ENCODE measurements at places on chromosomes 7 and 10.
A peak's percentile ranks its signal among the peaks of the same experiment; 100 is the strongest.

- DNase-seq: peak; percentile 50
These were observed 13.8 kb downstream of the TMEM273 start for GRCh38 chr10:49174261-49174925.

DNA sequence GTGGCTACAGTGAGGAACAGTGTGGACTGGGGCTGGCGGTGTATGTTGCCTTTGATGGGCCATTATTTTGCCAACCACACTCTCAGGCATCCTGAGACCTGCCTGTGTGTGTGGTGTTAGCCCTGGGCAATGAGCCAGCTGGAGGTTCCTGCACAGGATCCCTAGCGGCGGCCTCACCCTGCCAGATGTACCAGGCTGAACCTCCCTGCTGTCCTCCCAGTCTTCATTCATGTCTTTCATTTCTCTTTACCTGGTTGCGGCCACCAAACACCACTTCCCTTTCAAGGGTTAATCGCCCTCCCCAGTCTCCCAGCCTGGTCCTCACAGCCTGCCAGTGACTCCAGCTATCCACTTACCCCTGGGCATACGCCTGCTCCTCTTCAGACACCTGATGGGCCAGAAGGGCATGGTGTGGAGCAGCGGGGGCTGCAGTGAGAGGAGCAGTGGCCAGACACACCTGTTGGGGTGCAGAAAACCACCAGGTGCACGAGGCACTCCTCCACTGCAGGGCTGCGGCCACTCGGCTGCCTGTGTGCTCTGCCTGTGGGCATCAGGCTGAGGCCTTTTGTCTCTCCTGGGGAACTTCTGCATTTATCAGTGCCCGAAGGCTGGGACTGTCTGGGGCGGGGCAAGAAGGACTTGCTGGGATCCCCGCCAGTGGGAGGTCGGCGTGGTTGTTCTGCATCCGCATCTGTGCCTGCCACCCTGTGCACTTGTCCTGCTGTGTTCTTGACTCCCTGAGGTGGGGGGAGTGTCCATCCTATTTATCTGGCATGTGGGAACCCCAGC lies 111.6 kb downstream of the ARHGAP22 start:
- peak; percentile 51 for DNase-seq

- peak; percentile 77 for DNase-seq
These were observed 102.6 kb downstream of the PTPRE start for GRCh38 chr10:128009372-128010126.

GRCh38 chr7:153604-154003 lies 38.8 kb upstream of the FAM20C start:
- DNase-seq: no peak

- DNase-seq: no peak
These were observed 70.7 kb downstream of the RELN start for GRCh38 chr7:103918631-103919271.

- peak; percentile 84 for DNase-seq
These were observed 75.4 kb upstream of the POM121L12 start for GRCh38 chr7:52959878-52960660.

DNA sequence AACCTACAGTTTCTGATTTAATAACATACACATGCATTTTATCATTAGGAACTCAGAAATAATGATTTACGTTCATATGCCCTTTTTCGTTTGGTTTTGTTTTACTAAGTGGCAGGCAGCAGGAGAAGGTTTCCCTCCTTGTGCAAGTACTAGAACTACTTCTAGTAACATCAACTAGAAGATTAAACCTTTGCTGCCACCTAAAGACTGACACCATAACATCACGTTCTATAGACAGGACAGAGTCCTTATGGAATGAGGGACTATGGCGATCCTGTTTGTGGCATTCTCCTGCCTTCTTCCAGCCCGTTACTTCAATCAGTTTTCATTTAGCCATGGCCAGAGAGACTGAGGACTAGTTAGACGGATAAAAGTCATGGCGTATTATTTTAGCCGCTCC lies 53.2 kb downstream of the GAD2 start:
- no peak for DNase-seq

DNA sequence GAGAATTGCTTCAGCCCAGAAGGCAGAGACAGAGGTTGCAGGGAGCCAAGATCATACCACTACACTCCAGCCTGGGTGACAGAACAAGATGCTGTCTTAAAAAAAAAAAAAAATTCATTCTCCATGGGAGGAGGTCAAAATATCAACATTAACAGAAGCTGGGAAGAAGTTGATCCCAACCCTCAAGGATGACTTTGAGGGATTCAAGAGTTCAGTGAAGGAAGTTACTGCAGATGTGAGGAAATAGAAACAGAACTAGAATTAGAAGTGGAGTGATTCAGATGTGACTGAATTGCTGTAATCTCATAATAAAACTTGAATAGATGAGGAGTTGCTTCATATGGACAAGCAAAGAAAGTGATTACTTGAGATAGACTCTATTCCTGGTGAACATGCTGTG lies 19.7 kb upstream of the RPEL1 start:
- no peak for DNase-seq

DNA sequence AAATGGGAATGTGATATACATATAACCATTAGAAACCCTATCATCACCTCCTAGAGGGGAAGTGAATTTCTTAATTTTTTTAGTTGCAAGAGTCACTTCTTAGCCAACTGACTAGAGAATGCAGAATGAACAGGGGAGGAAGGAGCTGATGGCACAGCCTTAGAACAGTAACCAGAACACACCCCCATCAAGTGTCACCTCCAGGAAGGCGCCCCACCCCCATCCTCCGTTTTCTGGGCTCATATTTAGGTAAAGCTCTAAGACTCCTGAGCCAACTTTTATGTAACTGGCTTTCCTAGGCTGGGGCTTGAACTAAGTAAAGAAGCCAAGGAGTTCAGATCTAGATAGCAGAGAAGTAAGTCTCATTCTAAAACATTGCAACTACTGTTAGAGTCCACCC lies 54.0 kb downstream of the COL17A1 start:
- DNase-seq: no peak

GRCh38 chr10:119199231-119199992 lies 8.0 kb upstream of the GRK5 start:
- peak; percentile 89 for DNase-seq

DNA sequence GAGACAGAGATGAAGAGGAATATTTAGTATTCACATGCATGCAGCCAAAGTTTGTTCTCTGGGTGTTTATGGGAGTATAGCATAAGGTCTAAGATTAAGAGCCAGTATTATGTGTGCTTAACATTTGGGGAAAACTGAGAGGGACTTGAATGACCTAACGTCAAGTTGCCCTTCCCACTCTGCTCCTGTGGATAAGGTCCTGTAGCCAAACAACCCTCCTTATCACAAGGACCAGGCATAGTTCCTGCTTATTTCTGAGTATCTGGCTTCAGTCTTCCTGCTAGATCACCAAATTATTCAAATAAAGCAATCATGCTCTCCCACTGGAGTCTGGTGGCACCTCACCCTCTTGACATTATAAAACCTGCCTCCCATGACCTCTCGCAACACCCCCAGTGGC lies 137.9 kb upstream of the SEMA3E start:
- no peak for DNase-seq

DNA sequence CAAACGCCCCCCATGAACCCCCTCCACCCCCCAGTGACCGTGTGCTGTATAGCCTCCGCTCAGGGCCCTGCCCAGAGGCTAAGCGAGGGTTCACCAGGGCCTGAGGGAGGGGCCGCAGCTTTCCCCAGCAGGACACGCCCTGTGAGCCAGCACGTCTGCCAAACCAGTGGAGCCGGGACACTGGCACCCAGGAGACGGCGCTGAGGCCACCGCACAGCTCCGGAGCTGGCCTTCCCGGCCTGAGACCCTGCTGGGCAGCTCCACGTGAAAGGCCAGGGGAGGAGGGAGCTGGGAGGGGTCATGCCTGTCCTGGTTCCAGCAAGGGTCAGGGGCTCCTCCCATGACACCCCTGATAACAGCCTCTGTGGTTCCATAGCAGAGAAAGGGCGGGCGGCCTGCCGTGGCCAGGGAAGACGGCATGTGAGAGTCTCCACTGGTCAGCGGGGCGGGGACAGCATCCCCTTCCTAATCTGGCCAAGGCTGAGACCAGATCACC lies 278.3 kb downstream of the ELFN1 start:
- DNase-seq: no peak

DNA sequence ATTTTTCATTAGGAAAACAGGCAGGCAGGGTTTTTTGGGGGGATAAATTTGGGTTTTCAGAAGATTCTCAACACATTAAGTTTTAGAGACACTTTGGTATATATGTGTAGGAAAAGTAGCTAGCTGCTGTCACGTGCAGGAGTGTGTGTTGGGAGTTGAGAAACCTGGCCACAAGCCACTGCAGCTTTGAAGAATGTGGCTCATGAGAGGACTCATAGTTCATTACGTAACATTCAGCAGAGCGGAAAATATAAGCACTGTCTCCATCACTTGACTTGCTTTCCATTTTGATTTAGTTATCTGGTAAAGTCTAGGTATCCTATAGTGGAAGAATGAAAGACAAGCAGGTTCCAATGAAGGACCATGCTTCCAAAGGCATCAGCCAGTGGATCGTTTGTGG lies 31.2 kb downstream of the SMNDC1 start:
- DNase-seq: no peak

- no peak for DNase-seq
These were observed 22.8 kb downstream of the ARL5B start for GRCh38 chr10:18681971-18682411.

- DNase-seq: peak; percentile 72
These were observed 79.9 kb upstream of the RHEB start for GRCh38 chr7:151599401-151600227.

DNA sequence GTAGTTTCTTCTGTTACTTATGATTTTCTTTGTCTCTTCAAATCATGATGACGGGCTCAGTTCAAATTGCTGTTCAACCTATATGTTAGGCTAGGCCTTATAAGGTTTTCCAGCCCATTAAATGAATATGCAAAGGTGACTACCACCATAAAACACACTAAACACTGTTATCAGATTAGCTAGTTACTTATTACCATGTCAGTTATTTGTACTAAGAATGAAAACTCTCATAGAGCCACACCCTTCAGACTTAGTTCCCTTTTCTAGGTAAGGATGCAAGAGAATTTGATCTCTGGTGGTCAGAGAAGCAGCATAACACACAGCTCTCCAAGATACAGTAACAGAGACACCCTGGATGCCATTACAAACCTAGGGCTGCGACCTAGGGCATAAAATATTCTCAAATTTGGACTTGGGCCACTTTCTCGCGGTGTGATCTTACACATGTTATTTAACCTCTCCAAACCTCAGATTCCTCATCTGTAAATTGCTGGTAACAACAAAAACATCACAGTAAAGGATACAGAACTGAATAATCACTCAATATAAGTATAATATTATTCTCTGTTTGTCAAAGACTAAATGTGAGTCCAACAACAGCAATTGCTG lies 35.6 kb downstream of the ANKMY2 start:
- no peak for DNase-seq

GRCh38 chr7:143229054-143229790 lies 7.4 kb downstream of the TAS2R40 start:
- peak; percentile 60 for DNase-seq

DNA sequence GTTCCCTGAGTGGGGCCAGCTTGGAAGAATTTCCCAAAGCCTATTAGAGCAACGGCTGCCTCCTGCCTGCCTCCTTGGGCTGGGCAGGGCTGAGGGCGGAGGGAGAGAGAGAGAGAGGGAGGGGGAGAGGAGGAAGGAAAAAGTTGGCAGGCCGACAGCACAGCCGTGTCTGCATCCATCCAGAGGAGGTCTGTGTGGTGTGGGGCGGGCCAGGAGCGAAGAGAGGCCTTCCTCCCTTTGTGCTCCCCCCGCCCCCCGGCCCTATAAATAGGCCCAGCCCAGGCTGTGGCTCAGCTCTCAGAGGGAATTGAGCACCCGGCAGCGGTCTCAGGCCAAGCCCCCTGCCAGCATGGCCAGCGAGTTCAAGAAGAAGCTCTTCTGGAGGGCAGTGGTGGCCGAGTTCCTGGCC lies at the start of gene AQP1:
Gene AQP1 (plus strand): TSS at position 293 of the 409 bp plus-strand sequence. CDS start 57 bp downstream, at position 350.
- no peak for DNase-seq

- DNase-seq: peak; percentile 51
These were observed 448.7 kb upstream of the POM121L12 start for GRCh38 chr7:52586704-52587103.

DNA sequence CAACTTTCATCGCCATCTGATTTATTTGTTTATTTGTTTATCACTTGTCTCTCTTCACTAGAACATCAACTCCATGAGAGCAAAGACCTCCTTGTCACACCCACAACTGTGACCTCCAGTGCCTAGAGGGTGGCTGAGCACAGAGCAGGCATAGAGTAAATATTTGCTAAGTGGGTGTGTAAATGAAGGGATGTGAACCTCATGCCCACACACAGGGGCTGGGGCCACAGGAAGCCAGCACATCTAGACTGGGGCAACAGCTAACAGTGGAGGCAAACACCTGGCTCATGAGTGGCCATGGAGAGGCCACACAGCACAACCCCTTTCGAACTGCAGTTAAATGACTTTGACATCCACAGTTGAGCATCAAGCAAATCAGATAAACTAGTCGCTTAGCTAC lies 39.8 kb downstream of the AKR1B1 start:
- no peak for DNase-seq

DNA sequence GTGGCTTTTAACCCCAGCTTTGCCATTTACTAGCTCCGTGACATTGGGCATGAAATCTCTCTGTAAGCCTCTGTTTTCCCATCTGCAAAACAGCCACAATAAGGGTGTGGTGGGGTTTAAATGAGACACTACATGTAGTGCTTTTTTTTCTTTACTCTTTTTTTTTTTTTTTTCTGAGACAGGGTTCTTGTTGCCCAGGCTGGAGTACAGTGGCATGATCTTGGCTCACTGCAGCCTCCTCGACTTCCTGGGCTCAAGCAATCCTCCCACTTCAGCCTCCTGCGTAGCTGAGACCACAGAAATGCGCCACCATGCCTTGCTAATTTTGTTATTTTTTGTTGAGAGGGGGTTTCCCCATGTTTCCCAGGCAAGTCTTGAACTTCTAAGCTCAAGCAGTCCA lies 8.3 kb upstream of the DENND10 start:
- DNase-seq: no peak

- DNase-seq: no peak
These were observed 7.4 kb downstream of the PRKRIP1 start for GRCh38 chr7:102403563-102403962.

DNA sequence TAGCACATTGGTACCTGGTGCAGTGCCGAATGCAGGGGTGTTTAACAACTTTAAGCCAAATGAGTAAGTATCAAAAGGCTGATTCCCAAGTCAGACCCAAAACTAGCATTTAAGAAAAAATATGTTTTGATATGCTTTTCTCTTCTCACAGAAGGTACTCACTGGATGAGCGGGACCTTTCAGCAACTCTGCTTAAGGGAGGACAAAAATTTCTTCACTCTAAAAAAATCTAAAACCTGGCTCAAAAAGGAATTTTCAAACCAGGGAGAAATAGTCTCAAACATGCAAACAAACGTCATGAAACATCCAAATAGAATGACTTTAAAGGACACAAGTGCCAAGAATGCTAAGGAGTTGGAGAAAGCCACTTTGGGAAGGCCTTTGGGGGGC lies 962.1 kb downstream of the KCNMA1 start:
- DNase-seq: no peak

GRCh38 chr7:135757719-135758411 lies 9.3 kb upstream of the FAM180A start:
- DNase-seq: peak; percentile 75

Data from islet precursor cell (in vitro differentiated cells).